ENCODE measurements at places on chromosomes 7 and 10.
A peak's percentile ranks its signal among the peaks of the same experiment; 100 is the strongest.

DNA sequence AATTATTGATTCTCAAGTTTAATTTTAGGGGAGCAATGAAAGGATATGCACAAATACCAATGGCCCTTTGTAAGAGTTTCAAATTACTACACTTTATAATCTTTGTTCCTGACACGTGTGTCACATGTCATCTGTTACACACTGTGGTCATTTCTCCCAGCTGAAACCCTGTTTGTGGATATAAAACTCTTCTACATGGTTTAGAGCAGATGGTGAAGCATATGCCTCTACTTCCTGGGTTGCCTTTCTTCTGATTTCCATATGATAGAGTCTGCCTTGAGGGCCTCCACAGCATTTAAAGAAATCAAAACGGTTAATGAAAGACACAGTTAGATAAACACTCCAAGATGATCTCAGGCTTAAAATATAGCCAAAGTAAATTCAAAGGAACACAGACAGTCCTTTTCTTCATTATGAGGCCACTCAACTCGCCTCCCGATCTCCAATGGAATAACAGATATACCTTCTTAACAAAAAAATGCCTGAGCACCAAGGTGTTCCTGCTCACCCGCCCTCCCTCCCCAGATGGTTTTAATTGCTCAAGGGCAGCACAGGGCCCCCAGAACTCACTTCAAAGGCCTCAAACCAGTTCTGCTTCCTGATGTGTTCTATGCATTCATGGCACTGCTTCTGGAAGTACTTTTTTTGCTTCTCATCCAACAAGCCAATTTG is 75.0 kb downstream of the CPVL start:
- DNase-seq, result no peak

DNA sequence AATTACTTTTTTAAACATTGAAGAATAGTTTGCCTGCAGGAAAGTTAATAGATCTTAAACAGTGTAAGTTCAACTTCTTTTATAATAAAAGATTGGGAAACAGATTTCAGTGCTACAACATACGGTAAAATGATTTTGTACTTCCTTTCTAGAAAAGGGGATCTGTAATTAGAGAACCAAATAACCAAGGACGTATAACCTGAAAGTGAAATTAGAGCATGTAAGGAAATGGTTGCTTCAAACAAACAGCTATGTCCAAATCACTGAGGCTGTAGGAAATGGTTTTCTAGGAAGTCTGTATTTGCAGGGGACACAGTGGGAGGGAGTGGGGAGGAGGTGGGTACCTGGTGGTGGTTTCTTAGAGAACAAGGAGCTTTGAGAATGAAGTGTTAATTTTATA is 57.9 kb upstream of the EXOC6 start:
- DNase-seq, result no peak

DNA sequence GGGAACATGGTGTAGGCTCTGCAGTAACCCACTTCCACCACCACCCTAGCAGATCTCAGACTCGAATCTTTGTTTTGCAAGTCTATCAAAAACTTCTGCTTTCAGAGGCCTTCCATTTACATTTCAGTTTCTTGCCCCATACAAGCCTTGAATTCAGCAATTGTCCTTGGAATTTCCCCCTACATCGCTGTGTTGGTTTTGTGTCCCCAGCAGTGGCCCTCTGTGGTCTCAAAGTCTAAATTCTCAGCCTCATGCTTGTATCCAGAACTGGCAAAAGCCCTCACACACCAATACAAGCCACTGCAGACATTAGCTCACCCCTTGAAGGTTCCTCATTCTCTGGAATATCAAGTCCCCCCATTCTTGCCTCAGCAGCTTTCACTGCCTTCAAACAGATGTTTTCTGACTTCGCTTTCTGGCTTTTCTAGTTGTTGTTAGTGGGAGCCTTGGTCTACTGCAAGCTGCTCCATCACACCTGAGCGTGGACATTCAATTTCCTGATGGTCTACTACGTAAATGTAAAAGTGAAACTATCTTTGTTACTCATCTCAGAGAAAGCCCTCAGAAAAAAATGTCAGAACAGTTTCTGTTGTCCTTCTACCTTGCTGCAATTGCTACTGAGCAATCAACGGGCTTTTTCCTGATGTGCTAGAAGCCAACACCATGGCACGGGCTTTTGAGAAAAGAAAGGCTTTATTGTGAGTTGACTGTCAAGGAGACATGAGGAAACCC is 1.8 kb upstream of the NUB1 start:
- DNase-seq, result no peak

GRCh38 chr7:124106575-124106974 is 73.7 kb upstream of the TMEM229A start:
- DNase-seq, result no peak

DNA sequence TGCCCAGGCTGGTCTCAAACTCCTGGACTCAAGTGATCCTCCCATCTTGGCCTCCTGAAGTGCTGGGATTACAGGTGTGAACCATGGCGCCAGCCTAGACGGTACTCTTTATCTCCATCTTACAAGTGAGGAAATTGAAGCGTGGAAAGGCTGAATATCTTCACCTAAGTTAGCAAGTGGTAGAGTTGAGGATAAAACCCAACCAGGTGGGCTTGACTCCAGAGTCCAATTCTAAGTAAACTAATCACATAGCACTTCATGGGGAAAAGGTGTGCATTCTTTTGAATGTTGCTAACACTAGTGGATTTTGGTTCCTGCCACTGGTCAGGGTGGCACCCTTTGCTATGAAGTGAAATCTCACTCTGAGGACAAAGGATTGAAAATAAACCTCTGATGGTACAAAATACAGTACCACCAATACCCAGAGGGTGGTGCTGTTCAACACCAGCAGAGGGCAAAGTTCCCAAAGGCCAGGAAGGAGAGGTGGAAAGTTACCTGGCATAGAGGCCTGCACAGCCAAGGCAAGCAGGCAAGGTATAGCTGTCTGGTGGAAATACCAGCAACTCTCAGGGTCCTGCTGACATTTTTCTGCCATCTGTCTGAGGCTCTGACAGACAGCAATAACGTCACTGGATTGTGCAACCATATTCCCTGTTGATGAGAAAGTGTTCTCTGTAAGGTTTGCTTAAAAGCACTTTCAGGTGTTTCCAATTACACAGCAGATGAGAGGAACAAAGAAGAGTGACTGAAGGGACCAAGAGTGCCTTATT is 17.6 kb downstream of the ZDHHC16 start:
- peak; percentile 48 for DNase-seq

GRCh38 chr10:13448216-13448615 is 80.6 kb downstream of the BEND7 start:
- no peak for DNase-seq

- no peak for DNase-seq
These were observed 14.0 kb upstream of the CDH23 start for GRCh38 chr10:71382757-71383156.

- no peak for DNase-seq
These were observed 92.0 kb upstream of the RET start for GRCh38 chr10:42984761-42985325.

DNA sequence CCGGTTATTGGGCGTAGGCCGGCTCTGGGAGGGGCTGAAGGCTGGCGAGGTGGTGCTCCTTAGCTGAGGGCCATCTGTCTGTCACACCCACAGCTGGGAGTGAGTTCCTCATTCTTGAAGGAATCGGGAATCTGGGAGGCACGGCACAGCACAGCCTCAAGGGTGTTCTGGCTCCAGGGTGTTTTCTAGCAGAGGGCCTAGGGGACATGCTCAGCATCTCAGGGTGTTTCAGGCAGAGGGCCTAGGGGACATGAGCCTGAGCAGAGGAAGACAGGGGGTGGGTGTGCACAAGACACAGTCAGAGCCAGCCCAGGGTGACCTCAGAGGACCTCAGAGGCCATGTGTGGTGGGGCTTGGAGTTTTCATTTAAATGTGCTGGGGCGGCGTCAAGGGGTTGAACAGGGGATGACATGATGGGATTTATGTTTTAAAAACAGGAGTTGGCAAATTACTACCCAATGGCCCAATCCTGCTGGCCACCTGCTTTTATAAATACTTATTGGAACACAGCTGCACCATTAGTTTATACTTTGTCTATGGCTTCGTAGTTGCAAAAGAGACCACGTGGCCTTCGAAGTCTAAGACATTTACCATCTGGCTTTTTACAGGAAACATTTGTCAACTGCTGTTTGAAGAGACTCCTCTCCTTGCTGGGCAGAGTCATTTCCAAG is 121.6 kb downstream of the PRKAG2 start:
- DNase-seq, result no peak

DNA sequence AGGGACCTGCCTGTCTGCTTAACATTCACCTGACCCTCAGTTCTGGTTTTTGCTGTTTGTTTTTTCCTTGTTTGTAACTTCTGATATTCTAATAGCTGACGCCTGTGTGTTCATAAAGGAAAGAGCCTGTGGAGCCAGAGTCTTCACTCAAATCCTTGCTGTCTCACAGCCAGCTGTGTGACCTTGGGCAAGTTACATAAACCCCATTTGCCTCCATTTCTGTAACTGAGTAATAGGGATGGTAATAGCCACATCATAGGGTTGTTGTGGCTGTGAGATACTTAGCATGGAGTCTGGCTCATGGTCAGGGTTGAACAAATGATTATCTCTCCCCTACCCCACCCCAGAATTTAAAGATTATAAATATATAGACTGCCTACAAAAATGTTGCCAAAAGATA is 27.0 kb downstream of the WBP1L start:
- DNase-seq, result no peak

DNA sequence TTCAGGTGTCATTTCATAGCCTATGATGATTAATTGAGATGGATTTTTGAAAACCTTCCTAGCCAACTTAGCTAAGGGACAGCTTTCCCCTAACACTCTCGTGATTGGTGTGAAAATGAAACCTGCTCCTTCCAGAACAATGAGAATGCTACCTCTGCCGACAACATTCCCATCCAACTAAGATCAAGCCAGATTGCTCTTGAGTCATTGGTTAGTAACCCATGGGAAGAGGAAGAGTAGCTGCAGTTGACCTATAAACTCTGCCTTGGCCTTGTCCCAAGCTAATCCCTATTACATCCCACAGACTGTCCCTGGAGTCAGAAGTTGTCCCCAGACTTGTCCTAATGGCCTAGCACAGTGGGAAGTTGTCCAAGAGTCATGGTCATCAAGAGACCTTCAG is 80.5 kb upstream of the SVIL start:
- DNase-seq, result no peak

GRCh38 chr7:22867589-22867988 is 44.9 kb upstream of the TOMM7 start:
- DNase-seq, result no peak

- DNase-seq, result no peak
These were observed 2.0 kb downstream of the CPA2 start for GRCh38 chr7:130268463-130269317.

DNA sequence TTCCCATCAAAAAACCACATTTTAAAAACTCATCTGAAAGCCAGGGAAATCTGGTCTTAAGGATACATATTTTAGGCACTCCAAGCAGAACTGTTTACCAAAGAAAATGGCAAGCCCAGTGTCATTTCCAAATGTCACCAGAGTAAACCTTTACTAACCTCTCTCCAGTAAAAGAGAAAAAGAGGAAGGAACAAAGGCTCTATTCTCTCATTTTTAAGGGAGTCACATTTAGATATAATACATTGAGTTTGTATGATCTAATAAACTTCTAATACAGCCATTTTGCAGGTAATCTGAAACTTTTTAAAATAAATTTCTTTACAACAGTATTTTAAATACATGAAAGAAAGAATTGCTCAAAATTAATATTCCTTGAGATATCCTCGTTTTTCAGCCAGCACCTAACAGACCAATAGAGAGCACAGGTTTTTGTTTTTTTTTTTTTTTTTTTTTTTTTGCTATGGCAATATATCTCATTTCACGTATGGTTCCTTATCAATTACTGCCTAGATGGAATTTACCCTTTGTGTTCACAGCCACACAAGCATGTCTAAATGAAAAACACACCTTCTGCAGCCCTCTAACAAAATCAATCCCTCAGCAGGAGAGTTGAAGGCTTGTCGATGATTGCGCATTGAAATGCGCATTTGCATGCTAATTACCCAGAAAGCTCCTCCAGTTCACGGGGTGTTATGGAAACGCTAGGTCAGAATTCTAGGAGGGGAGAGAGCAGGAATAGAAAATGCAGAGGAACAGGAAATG is 39.8 kb upstream of the MSRB2 start:
- no peak for DNase-seq

DNA sequence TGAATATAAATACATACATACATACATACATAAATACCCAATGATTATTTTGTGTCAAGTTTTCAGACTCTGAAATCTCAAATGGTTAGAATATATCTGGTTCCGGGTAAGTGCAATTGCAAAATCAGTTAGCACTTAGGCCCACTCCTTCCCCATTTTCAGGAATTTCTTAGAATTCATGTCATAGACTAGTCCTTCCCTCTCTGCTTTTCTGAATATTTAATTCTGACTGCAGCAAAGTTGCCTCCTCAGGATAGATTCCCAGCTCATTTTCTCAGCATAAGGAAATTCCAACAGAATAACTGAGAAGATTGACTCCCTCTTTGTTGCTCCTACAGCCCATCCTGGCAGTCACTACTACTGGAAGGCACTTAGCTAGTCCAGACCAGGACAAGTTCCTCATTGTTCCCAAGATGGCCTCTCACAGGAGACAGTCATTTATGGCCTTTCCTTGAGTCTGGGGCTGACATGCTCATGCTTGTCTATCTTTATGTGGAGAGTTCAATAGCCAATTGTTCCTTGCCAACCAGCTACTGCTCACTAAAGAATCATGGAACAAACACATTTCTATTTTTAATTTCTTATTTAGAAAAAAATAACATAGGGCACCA is 142.9 kb upstream of the ITGB1 start:
- DNase-seq, result no peak

DNA sequence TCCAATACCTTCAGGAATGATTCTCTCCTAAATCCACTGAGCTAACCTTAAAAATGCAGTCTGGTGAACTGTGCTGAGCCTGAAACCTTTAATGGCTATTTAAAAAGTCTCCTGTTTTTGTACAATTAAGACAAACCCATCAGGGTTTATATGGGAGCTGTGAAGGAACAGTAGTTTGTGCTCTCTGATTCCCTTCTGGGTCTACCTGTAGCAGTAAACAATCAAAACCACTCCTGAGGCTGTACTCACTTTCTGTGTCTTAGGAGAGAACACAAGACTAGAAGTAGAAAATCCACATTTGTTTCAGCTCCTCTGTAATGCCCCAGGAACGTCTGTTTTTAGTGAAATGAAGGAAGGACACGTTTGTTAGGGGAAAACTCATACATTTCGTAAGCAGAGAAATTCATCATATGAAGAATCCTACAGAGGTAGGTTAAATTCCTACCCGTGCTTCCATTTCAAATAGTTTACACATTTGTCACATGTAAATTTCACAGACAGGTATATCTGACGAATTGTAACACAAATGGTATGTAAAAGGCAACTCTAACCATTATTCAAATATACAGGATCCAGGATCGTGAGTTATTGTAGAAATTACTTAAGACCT is 2.6 kb downstream of the CUX1 start:
- no peak for DNase-seq

DNA sequence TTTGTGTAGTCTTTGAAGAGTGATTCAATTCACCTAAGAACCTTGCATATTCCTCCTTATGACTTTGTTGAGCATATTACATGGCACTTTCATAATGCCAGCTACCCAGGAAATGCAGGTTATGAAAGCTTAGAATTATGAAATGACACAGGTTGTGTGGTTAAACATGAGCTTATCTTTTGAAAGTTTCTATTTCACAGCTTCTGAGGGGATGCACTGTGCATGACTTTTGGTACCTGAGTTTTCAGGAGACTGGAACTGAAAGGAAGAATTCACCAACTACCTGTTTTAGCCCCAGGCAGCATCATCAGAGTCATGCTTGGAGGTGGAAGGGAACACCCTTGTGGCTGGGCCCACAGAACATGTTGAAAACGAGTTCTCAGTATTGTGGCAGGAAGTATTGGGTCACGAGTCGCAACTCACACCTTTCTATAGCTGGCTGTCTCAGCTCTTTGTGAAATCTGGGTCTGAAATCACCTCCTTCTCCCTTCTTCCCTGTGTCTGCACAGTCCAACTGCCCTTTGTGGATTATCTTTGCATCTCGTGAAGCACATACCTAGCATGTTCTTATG is 228.2 kb downstream of the PTEN start:
- no peak for DNase-seq
